ENCODE measurements at places on chromosomes 16 and 17.

DNA sequence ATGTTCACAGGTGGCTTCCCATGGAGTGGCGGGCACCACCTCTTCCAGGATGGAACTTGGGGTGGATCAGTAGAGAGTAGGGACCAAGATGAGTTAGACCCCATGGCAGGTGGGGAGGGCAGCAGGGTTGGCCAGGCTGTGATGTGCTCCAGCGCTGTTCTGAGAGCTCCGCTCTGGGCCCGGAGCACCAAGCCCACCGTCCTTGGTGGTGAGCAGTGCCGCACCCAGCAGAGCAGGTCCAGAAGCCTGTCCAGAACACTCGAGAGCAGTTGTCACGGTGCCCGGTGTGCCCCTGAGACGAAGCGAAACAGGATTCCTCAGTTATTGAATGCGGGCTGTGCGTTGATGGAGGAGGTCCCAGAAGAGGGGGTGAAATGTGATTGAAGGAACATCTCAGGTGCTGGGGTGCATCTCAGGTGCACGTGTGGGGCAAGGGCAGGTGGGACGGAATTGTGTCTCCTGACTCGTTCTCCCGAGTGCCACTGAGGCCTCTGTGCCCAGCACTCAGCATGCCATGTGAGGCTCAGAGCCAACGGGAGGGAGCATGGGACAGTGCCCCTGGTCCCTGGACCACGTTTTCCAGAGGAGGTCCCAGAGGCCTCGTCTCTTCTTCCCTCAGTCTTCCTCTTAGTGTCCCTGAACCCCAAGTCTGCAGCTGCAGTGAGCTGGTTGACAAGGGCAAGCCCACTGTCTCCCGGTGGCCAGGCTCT lies 39.5 kb downstream of the COX4I1 start:
- DNase-seq = no peak

GRCh38 chr17:69401251-69401650 lies 13.2 kb upstream of the MAP2K6 start:
- DNase-seq = no peak

DNA sequence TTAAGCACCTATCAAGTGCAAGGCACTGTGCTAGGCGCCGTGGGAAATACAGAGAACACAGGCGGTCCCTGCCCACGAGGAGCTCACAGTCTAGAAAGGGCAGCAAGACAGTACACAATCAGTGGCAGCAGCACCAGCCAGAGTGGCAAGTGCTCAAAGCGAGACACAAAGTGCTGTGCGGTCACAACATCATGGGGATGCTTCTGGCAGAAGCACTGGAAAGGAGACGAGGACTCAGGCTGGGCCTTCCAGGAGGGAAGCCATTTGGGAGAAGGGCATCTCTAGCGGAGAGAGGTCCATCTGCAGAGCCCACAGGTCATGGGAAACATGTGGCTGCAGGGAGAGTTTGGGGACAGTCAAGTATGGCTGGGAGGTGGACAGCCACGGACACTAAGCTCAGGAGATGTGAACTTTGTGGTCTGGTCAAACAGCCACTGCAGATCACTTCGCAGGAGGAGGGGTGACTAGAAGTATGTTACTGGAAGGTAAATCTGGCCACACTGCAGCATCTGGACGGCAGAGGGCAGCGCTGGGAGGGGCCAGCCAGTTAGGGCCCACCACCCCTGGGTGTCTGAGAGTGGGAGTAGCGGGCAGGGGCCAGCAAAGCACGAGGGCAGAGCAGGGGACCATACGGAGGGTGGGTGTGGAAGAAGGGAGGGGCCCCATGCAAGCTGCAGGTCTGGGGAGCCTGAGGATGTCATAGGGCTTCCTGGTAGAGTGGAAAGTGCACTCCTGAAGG lies 71.1 kb downstream of the N4BP1 start:
- DNase-seq = no peak

DNA sequence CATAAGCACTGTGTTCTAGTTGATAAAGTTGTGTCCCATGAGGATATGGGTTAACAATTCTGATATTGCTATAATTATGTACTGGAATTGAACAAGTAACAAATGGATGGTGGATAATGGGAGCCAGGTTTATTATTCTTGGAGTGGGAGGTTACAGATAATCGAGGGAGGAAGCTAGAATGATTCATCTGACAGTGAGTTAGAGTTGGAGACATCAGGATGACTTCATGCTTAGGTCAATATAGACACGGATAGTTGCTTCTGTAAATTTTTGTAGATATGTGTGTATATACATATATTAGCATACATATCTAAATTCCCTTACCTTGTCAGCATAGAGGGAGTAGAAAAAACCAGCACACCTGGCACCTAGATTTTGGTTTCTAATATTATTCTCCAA lies 293.4 kb downstream of the SHISA9 start:
- DNase-seq = no peak

- DNase-seq = no peak
Observed at GRCh38 chr17:4852567-4853207, 19.5 kb downstream of the MINK1 start.

DNA sequence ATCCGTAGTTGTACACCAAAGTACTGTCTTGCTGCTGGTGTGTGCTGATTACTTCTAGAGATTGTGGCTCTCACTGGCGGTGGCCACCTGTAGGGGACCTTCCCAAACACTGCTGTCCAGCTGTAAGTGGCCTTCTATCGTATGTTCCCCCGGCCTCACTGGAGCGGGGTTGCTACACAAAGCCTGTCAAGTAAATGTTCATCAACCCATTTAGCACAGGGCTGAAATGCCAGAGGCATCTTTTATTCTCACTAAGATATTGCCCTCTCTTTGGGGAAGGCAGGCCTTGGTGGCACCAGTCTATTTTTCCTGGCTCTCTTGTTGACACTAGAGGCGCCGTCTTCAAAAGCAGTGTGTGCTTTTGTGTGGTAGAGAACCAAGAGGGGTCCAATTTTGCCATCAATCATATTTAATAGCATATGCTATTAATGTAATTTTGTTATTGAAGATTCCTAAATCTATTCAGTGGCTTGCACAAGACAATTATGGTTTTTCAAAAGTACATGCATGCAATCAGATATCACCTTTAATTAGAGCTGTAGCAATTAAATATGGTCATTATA lies 514.4 kb upstream of the SALL1 start:
- DNase-seq = no peak

DNA sequence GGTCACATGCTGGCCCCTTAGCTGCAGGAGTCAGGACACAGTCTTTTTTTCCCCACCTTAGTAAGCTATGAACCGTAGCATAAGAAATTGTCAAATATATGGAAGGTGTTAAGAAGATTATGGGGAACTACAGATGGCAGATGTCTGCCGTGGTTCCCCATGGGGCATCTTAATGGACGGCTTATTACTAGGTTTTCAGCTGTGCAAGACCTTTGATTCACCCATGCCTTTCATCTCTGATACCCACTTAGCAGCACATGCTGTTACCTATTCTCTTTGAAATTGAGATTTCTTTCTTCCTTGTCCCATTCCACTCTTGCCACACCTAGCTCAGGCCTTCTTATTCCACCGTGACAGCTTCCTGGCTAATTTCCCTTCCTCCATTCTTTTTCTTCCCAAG lies 70.7 kb downstream of the RPTOR start:
- no peak for DNase-seq

- no peak for DNase-seq
Observed at GRCh38 chr17:7781429-7781828, 52.6 kb upstream of the KDM6B start.

DNA sequence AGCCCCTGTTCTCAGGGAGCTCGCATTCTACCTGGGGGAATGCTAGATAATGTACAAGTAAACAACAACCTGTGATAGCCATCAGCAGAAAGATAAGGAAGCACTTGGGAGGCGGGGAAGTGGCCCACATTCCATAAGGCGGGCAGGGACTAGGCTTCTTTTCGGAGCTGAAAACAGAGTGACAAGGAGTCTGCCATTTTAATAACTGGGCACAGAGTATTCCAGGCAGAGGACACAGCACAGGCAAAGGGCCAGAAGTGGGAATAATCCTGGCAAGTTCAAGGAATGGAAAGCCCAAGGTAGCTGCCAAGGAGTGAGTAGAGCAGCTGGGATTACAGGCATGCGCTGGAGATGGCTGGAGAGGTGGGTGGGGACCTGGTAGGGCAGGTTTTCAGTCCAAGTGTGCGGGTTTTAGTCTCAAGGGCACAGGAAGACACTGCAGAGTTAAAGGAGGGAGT lies 24.3 kb downstream of the USP43 start:
- no peak for DNase-seq

GRCh38 chr16:86737083-86737482 lies 158.7 kb downstream of the FOXL1 start:
- DNase-seq = no peak

DNA sequence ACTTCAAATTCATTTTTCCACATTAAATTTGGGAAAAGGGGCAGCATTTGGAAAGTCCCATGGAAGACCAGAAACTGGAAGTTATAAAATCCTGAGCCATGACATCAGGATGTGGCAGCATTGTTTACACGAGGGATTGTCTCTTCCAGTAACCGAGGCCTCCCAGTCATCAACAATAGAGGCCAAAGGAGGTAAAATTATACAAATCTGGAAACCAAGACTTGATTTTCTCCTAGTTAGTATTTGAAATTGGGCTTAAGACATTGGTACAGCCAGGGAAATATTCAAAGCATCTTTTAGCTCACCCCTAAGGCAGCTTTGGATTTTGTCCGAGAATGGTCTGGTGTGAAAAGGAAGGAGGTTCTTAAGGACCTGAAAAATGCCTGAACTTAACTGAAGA lies 251.6 kb upstream of the FOXF1 start:
- no peak for DNase-seq

- no peak for DNase-seq
Observed at GRCh38 chr16:13994239-13995106, 74.5 kb downstream of the ERCC4 start.

DNA sequence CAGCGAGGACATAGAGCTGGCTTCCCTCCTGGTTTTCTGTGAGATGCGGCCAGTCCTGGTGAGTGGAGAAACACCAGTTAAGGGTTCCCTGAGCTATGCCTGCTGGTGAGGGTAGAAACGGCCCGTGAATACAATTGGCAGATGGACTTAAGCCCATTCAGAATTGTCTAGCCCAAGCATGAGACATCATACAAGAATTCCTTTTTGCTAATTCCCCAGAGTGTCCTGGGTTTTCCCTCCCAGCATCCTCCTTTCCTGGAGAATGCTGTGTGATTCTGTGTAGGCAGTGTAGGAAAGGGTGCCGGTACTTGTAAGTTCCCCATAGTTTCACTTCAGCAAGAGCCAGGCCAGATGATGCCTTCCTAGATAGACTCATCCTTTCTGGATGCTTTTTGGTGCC lies 65.1 kb downstream of the SDR42E1 start:
- no peak for DNase-seq

GRCh38 chr17:31490671-31491375 lies 99.3 kb downstream of the RAB11FIP4 start:
- no peak for DNase-seq

GRCh38 chr16:83231729-83232128 lies 576.0 kb upstream of the HSBP1 start:
- no peak for DNase-seq

GRCh38 chr17:55081559-55081958 lies 113.0 kb downstream of the STXBP4 start:
- DNase-seq = no peak

GRCh38 chr17:21161498-21162393 lies 35.0 kb downstream of the DHRS7B start:
- no peak for DNase-seq

DNA sequence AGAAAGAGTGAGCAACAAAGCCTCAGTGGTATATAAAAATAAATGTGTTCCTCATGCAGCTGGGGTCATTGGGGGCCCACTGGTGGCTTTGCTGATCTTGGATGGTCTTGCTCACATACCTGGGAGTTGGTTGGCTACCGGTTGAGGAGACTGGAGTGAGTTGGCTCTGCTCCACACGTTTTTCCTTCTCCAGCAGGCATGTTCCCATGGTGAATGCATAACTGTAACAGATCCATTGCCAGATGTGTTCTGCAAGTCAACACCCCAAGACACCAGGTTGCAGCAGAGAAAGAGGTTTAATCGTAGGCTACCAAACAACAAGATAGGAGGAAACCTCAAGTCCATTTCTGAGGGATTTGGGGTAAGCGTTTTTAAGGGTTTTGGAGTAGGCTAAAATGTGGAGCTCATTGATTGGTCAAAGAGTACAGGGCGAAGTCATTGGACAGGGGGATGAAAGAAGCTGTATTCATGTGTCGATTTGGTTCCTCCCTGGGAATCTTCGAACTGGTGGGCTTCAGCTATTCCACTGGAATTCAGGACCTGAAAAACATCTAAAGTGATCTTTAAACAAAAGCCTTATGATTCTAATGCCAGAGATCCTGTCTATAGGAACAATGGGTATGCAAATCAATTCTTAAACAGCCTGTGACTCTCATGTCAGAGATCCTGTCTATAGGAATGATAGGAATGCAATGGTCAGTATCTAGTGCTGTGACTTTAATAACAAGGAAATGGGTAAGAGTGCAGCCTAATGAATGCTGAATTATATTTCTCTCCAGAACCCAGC lies 467.5 kb upstream of the C16orf82 start:
- no peak for DNase-seq

DNA sequence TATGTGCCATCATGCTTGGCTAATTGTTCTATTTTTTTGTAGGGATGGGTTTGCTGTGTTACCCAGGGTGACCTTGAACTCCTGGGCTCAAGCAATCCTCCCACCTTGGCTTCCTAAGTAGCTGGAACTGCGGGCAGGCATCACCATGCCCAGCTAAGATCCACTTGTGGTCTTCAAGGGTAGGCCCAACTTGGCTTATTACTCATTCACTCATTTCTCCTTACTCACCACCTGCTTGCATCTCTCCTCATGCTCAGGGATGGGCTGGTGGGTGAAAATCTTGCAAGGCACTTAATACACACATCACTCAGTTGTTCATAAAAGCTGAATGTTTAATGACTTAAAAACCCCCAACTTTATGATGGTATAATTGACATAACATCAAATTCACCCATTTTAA lies 207.8 kb downstream of the SHISA9 start:
- no peak for DNase-seq

DNA sequence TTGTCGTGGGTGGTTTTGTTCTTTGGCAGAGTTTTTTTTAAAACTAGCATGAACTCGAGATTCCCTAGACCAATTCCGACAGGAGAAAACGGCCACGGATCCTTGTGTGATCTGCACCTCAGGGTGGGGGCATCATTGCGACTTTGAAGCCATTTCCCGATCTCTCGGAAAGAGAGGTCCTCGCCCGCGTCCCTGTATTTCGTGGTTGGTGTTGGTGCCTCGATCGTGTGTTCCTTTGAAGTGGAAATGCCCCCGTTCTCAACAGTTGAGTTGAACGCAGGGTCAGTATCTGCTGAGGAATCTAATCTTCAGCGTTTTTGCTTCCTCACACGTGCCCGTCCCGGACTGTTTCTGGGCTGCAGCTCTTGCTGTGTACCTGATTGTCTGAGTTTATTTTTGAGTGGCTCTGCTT lies 1.1 kb downstream of the CRAMP1 start:
- peak; percentile 11 for DNase-seq

GRCh38 chr16:17206712-17207111 lies 264.0 kb downstream of the XYLT1 start:
- DNase-seq = no peak

- no peak for DNase-seq
Observed at GRCh38 chr16:57748596-57748995, 13.0 kb downstream of the KATNB1 start.

DNA sequence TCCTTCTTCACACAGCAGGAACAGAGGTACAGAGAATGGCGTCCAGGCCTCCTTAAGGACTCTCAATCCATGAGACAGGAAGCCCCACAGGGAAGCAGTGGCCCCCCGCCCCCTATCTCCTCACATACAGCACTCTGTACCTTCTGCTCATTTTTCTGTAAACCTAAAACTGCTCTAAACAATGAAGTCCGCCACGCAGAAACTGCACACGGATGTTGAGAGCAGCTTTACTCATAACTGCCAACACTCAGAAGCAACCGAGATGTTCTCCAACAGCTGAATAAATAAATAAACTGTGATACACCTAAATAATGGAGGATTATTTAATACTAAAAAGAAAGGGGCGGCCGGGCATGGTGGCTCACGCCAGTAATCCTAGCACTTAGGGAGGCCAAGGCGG lies 9.9 kb downstream of the TBC1D16 start:
- no peak for DNase-seq

Measured in SW480 (cell line).